Renal cortical epithelial cell (primary cell): ENCODE measurements at places on chromosomes 11 and 22. TPM values are rescaled to one million over a fixed set of nuclear protein-coding genes. Genes with fewer than 3 reads are reported as not detected.
A peak's percentile ranks its signal among the peaks of the same experiment; 100 is the strongest.

VPREB1 gene
- total RNA-seq, result not detected in 2 replicates

OR6A2 gene
- total RNA-seq, result 0.50 TPM in 1 of 2 replicates, not detected in the other

ASPHD2 gene
- total RNA-seq, result 5.4 and 5.6 TPM in 2 replicates

EWSR1 gene
- 131 and 148 TPM in 2 replicates for total RNA-seq

HSCB gene
- total RNA-seq, result 14.8 and 24.1 TPM in 2 replicates

KIRREL3 gene
- total RNA-seq, result 0.10 and 7.6 TPM in 2 replicates

FZD4 gene
- 2.8 and 6.8 TPM in 2 replicates for total RNA-seq

CASP12 gene
- not detected in 2 replicates for total RNA-seq

ISX gene
- not detected in 2 replicates for total RNA-seq

PRG3 gene
- total RNA-seq, result not detected in 2 replicates

CACNA1I gene
- total RNA-seq, result 0.10 TPM in 1 of 2 replicates, not detected in the other

MS4A1 gene
- total RNA-seq, result not detected in 2 replicates

GRCh38 chr22:28998681-28999080, 63.0 kb downstream of the C22orf31 start:
- no peak for DNase-seq

DNA sequence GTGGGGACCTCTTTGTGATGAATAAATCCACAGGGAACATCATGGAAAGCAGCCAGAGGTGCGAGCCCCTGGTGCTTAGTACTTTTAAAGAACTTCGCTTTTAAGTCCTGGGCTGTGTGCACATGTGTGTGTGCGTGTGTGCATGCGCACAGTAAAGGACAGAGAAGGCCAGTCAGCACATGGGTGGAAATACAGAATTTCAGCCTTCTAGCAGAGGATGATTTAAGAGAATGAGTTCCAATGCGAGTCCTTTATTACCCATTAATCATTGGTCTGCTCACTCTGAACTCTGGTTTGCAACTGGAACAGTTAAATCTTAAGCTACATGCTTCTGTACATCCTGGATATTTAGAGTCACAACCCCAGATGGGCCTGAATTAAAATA, 18.9 kb downstream of the TEAD1 start:
- DNase-seq, result peak; percentile 77

GRCh38 chr11:18521122-18521521, 5.6 kb downstream of the TSG101 start:
- DNase-seq, result no peak

- peak; percentile 93 for DNase-seq
These were observed 9.1 kb upstream of the OR10D3 start for GRCh38 chr11:124174001-124174583.

- DNase-seq, result no peak
These were observed 55.7 kb downstream of the ARHGAP8 start for GRCh38 chr22:44807915-44808690.

DNA sequence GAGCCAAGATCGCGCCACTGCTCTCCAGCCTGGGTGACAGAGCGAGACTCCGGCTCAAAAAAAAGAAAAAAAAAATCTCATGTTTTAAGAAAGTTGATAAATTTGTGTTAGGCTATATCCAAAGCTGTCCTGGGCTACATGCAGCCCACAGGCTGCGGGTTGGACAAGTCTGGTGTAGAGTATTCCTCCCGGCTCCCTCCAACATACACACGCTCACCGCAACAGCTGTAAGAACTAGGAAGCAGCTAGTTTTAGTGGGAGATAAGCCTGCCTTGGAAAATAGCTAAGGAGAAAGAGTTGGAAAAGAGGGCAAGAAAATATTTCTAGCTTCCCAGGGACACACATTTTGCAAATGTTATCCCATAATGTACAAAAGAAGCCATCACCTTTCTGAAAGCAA, 46.6 kb downstream of the CELF1 start:
- DNase-seq, result no peak

DNA sequence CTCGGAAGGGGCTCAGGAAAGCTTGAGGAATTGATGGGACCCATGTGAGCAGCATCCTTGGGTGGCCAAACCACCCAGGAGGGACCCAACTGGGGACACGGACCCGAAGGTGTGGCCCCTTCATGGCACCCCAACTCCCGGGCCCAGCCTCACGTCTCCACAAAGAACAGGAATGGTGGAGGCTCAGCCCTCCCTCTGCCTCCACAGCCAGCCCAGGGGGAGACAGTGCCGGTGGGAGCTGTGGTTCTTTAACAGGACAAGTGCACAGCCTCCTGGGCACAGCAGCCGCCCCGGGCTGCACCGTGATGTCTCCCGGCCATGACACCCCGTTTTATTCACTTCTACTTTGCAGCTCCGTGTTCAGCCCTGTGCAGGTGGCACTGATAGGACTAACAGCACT, 587.2 kb downstream of the BRD1 start:
- no peak for DNase-seq

GRCh38 chr11:20873054-20873453, 203.7 kb downstream of the NELL1 start:
- peak; percentile 9 for DNase-seq

- no peak for DNase-seq
These were observed at the start of gene MAPK8IP1 for GRCh38 chr11:45885274-45885920. Gene MAPK8IP1 (plus strand): TSS chr11:45885651. CDS start chr11:45885821, 170 bp downstream.

DNA sequence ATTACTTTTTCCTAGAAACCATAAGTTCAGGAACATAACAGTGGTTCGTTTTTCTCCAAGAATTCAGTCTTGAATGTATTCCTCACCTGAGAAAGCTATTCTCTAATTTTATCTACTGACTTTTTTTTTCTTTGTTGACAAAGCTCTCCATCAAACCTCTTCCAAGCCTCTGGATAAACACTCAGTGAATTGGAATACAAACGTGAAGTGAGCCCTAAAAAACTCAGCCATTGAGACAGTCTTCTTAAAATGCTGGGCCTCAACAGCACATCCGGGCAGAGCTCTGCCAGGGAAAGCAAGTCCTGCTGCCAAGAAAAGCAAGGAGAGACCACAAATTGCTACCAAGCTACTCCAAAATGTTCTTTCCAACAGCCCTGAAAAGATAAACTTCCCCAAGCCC, 7.7 kb upstream of the SLC1A2 start:
- peak; percentile 9 for DNase-seq

- no peak for DNase-seq
These were observed 7.4 kb downstream of the OTOG start for GRCh38 chr11:17554487-17554886.

GRCh38 chr11:56906683-56907148, 82.0 kb upstream of the OR5AK2 start:
- DNase-seq, result no peak

DNA sequence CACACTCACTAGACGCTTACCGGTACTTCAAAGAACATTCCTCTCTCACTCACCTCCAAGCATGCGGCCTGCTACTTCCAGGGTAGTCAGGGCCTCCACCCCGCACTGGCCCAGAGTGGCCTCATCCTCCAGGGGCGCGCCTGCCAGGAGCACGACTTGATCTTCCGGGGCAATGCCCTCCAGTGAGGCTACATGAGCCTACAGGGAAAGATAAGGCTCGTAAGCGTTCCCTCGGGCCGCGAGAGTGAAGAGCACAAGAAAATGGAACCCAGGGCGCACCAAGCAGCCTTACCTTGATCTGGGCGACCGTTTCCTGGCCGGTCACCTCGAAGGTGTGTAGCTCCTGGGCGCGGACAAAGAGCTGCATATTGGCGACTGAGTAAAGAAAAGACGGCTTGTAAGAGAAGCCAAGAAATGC, 478 bp downstream of the FAU start:
- no peak for DNase-seq

DNA sequence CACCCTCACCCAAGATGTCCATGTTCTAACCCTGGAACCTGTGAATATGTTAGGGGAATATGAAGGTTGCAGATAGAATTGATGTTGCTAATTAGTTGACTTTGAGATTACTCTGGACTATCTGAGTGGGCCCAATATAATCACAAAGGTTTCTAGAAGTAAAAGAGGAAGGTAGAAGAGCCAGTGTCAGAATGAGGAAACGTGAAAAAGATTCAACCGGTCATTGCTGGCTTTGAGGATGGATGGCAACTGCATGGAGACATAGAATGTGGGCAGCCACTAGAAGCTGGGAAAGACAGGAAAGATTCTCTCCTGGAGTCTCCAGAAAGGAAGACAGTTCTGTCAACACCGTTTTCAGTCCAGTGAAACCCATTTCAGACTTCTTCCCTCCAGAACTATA, 86.6 kb downstream of the CLPB start:
- DNase-seq, result no peak

- no peak for DNase-seq
These were observed 16.2 kb upstream of the ST3GAL4 start for GRCh38 chr11:126339073-126339862.

- no peak for DNase-seq
These were observed 54.1 kb upstream of the ARHGAP20 start for GRCh38 chr11:110766316-110766715.

GRCh38 chr11:117723277-117724024, 73.6 kb downstream of the DSCAML1 start:
- no peak for DNase-seq

- no peak for DNase-seq
These were observed 879.9 kb upstream of the TENM4 start for GRCh38 chr11:80320765-80321164.

DNA sequence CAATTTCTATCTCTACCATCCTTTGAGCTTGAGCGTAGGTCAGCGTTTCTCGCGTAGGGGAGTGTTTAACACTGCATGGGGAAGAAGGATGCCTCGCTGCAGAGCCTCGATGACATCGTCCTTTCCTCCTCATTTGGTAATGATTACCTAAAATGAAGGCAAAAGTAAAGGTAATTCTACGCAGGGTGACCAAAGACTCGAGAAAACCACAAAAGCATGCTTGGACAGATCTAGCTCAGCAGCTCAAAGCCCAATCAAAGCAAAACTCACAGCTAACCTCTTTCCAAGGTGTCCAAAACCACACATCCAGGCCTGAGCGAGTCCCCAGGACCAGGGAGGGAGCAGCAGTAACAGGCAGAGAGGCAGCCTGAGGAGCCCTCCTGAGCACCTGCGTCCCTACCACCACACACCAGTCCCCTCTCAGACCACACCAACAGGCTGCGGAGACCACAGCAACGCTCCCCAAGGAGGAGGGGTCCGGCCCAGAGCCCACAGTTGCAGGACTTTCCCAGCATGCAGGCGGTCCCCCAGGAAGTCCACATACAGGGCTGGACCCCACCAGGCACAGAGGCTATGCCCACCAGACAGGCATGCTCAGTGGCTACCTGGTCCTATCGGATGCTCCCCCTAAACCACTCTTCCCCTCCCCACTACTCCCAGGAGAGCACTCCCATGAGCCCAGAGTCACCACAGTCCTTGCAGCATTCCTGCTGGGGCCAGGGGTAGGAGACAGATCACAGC, 3.3 kb downstream of the BRD1 start:
- DNase-seq, result peak; percentile 55

- DNase-seq, result peak; percentile 29
These were observed 693.9 kb upstream of the CHORDC1 start for GRCh38 chr11:90916706-90917105.

DNA sequence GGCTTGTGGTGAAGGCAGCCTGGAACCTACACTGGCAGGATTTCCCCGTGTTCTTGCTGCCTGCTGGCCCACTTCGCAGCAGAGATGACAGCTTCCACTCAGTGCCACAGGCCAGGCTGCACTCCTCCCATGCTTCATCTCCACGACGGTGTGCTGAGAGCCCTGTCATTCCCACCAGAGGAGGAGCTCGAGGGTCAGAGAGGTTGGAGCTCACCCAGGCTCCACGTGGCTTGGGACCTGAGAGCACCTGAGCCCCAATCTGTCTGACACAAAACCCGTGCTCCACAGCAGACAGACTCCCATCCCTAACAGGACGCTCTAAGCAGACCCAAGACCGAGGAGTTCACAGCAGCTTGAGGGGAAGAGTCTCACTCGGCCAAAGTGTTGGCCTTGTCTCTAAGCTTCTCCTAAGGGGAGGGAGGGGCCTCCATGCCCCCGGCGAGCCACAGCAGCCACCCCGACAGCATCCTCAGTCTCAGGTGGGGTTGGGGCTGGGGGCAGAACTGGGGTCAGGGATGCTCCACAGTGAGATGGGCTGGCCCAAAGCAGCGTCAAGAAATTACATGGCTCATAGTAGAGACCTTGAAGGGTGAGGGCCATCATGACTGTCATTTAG, 10.7 kb downstream of the LRFN4 start:
- no peak for DNase-seq

DNA sequence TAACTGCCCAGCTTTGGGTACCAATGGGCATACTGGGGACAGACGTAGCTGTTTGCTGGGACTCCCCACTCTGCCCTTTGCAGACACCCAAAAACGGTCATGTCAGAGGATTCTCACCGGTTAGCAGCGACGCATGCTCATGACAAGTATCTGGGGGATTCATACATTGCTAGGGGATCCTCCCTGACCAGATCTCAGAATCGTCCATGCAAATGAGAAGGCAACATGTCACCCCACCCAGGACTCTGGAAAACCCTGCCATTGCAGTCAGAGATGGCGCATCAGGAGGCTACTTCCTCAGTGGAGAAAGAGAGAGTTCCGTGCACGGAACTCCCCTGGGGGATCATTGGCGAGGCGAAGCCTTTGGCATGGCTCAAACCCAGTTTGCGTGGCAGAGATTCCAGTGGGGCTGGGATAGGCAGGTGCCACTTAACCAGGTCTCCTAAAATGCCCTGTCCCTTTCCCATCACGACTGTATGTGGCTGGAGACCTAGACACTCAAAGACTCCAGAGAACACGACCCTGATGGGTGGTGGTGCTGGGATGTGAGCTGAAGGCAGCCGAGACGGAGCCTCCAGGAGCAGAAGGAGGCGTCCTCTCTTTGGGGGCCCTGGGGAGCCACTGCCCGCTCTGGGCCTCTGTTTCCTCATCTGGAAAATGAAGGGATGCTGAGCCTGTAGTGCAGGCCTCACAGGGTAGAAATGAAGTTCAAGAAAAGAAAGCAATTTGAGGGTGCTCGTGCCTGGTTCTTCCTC, 4.9 kb downstream of the RGL4 start:
- no peak for DNase-seq

GRCh38 chr11:70251659-70252321, 18.7 kb upstream of the PPFIA1 start:
- DNase-seq, result no peak

DNA sequence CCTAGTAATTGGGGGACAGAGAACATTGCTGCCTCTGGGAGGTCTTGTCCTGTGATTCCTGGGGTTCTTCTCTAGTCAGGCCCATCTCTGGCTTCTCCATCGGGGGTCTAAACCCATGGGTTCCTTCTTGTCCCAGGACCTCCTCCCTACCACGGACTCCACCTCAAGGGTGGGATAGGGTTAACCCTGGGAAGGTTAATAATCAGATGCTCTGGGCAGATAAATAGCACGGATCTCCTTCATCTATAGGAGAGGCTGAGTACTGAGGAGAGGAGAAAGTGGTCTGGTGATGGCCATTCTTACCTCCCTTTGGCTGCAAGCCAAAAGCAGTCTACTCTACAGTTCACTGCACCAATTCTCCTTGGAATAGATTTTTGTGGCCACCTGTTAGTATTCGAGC, 10.5 kb downstream of the HEPHL1 start:
- DNase-seq, result no peak

DNA sequence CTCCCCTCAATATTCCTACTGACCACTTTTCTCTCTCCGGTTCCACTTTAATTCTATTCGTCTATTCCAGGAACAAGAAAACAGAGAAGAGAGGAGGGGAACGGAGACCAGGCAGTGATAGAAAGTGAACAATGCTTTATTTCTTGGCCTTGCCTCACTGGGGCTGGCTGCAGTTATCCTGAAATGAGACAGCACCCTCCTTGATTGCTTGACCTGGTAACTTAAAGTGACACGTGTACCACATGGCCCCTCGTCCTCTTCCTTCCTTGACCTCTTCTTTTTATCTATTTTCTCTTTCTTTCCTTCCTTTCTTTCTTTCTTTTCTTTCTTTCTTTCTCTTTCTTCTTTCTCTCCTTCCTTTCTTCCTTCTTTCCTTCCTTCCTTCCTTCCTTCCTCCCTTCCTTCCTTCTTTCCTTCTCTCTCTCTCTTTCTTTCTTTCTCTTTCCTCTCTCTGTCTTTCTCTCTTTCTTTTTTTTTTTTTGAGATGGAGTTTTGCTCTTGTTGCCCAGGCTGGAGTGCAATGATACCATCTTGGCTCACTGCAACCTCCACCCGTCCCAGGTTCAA, 52.8 kb upstream of the CLMP start:
- no peak for DNase-seq
